Thoracic aorta (tissue), 2 donors: ENCODE measurements at places on chromosomes 13 and 19. TPM values are rescaled to one million over a fixed set of nuclear protein-coding genes. Genes with fewer than 3 reads are reported as not detected.

Gene AMER2
- total RNA-seq = not detected

GRCh38 chr13:112947796-112948195, 21.2 kb upstream of the MCF2L start:
- DNase-seq = no peak

- no peak for DNase-seq
Measured at GRCh38 chr19:4379383-4380253, 20.7 kb downstream of the SH3GL1 start.

DNA sequence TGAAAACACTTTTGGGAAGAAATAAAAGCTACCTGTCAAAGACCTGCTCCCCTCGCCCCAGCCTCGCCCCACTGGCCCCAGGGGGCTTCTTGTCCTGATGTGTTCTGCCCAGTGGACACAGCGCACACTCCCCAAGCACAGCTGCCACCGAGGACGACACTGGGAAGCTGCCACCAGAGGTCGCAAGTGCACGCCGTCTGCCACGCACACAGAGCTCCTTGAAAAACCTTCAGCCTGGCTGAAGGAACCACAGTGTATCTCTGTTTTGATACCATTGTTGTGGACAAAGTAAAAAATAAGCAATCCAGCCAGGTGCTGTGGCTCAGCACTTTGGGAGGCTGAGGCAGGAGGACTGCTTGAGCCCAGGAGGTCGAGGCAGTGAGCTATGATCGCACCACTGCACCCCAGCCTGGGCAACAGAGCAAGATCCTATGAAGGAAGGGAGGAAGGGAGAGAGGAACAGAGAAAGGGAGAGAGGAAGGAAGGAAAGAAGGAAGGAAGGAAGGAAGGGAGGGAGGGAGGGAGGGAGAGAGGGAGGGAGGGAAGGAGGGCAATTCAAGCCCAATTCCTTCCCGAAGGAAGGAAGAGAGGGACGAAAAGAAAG, 57.3 kb downstream of the CEBPG start:
- DNase-seq = no peak

- no peak for DNase-seq
Measured at GRCh38 chr13:26786651-26787295, 26.2 kb upstream of the GPR12 start.

Gene PPP5C
- 60.6 TPM for total RNA-seq

Gene THSD8
- not detected for total RNA-seq

Gene OPA3
- total RNA-seq = 8.4 TPM

DNA sequence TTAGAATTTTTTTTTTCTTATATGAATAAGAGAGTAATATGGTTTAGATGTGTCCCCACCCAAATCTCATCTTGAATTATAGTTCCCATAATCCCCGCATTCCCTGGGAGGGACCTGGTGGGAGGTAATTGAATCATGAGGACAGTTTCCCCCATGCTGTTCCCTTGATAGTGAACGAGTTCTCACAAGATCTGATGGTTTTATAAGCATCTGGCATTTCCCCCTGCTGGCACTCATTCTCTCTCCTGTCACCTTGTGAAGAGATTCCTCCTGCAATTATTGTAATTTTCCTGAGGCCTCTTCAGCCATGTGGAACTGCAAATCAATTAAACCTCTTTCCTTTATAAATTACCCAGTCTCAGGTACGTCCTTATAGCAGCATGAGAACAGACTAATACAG, 205.7 kb downstream of the MYO16 start:
- no peak for DNase-seq

DNA sequence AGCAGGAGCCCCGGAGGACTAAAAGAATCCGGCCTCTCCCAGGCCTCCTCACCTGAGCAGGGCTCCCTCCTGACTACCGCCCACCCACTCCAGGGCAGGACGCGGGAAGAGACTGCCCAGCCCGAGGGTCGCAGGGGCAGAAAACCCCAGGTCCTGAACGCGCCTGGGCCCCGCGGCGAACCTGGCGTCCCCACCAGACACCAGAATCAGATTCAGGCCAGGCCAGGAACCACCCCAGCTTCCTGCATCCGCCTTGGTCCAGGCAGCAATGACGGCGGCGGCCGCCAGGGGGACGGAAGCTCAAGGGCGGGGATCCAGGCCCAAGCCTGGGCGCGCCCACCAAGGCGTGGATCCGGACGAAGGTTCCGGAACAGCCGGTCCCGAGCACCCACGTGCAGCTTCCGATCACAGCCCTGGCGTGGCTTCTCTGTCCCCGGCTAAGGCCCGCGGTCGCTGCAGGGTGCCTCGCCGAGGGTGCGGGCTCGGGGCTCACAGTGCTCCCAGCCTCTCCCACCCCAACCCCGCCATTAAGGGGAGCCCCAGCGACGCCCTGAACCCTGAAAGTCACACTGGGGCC, 3.6 kb downstream of the LGALS7 start:
- DNase-seq = peak; percentile 65

Gene HSH2D
- not detected for total RNA-seq

GRCh38 chr19:2318923-2319322, 9.5 kb downstream of the LSM7 start:
- no peak for DNase-seq

GRCh38 chr19:36059180-36059910, 4.6 kb downstream of the WDR62 start:
- DNase-seq = no peak

GRCh38 chr13:24505256-24505655, 7.3 kb downstream of the PARP4 start:
- no peak for DNase-seq

- DNase-seq = no peak
Measured at GRCh38 chr19:15508035-15508710, at the start of gene CYP4F22. TSS of gene CYP4F22 (plus strand) at chr19:15508525. CDS start at chr19:15525337, 16,812 bp downstream.

DNA sequence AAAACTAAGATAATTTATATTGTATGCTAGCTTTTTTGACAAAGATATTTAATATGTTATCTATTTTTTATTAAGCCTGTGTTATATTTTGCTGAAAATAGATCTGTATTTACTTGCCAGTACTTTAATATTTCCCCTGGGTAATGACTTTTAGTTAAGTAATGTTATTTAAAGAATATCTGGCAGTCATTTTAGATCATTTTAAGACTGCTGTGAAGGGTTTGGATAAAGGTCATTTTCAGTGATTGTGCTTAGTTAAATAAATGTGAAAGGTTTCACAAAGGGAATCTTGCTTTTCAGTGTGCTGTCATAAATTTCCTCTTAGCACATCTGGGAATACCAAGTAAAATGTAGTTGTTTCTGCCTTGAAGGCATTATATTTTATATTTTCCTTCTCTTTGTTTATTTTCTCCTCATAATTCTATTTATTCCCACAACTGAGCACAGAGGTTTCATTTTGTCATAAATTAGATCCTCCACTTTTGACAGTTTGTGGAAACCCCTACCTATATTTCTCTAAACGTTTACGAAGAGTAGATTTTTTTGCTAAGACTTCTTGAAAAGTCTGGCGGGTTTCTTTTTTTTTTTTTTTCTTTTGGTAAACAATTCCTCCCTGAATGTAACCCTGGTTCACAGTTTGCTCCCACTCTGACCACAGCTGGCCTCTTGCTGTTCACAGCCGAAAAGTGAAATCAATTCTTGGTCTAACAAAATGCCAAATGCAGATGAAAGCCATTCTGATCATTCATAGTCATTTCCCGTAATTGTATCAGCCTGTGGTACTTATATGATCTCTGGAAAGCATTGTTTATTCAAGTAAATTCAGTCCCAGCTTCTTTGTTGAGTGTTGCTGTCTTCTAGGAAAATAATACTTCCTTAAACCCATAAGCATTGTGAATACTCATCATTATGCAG, 87.8 kb downstream of the MAB21L1 start:
- DNase-seq = no peak

GRCh38 chr19:23263396-23263795, 13.2 kb upstream of the ZNF724 start:
- no peak for DNase-seq

DNA sequence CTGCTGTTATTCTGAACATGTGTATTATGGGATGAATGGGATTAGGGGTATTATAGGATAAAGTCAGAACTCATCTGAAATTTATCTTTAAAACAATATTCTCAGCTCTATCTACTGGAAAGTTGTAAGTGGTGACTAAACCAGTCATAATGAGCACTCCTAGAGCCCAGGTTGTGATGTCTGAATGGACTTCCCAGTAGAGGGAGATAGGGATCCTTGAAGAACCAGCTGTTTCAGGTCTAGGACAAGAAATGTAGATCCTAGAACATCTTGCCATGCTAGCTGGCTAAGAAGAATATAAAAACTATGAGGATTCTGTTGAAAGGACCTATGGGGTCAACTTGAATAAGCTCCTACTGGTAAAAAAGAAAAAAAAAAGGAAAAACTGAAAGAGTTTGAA, 310.8 kb downstream of the SLC7A1 start:
- DNase-seq = no peak

GRCh38 chr13:79056706-79057105, 349.3 kb downstream of the RBM26 start:
- no peak for DNase-seq

Gene SULT2A1
- not detected for total RNA-seq

GRCh38 chr19:7386308-7386707, 37.6 kb downstream of the ARHGEF18 start:
- DNase-seq = no peak

DNA sequence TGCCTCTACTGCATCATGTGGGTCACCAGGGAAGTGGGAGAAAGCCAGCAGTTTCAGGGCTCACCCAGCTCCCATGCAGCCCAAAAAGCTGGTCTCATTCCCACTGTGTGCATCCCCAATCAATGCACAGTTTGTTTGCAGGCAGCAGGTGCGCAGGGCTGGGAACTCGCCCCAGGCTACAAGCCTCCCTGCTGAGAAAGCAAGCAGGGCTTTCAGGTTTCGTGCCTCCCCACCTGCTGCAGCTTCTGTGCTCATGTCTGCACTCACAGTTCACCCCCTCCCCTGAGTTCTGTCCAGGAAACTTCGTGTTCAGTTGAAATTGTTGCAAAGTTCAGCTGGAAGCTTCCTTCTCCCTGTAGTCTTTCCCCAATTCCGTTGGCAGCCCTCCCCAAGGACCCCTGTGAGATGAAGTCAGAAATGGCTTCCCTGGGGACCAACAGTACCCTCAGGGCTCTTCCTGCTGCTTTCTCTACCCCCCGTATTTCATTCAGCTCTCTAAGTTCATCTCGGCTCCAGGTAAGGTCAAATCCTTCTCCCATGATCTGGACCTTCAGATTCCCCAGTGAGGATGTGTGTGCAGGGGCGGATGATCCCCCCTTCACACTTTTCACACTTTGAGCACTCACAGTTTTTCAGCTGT, 10.3 kb upstream of the KLK3 start:
- DNase-seq = no peak

- DNase-seq = no peak
Measured at GRCh38 chr13:96431044-96431581, 341.2 kb downstream of the HS6ST3 start.

- DNase-seq = no peak
Measured at GRCh38 chr13:98839856-98840769, 87.6 kb upstream of the SLC15A1 start.

- DNase-seq = no peak
Measured at GRCh38 chr19:49271080-49271753, 53.8 kb downstream of the SLC6A16 start.

DNA sequence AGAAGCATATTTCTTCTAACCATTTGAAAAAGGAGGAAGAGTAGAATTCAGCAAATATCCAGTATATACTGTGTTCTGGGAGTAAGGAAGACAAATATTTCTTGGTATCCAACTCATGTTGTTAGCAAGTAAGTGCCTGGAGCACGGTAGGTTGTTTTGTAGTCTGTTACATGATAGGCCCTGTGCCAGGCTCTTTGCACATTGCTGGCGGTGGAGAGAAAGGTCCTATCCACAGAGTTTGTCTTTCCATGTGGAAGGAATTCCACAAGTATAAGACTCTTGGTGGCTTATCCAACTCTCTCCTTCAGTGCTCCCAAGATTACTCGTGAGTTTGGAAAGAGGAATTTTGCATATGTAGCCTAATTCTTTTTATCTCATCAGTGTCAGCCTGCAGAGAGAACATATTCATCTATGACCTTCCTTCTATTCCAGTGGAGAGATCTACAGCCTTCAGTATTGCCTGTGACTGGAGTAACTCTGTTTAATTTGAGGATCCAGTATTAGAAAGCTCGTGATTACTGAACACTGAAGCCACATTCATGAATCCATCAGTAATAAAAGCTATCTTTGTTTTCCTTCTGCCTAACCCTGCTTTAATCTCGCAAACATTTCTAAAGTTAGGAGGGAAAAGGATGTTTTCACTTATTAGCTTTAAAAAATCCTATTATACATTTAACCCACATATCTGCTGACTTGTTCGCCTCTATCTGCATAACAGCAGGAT, 183.9 kb upstream of the CSNK1A1L start:
- no peak for DNase-seq

DNA sequence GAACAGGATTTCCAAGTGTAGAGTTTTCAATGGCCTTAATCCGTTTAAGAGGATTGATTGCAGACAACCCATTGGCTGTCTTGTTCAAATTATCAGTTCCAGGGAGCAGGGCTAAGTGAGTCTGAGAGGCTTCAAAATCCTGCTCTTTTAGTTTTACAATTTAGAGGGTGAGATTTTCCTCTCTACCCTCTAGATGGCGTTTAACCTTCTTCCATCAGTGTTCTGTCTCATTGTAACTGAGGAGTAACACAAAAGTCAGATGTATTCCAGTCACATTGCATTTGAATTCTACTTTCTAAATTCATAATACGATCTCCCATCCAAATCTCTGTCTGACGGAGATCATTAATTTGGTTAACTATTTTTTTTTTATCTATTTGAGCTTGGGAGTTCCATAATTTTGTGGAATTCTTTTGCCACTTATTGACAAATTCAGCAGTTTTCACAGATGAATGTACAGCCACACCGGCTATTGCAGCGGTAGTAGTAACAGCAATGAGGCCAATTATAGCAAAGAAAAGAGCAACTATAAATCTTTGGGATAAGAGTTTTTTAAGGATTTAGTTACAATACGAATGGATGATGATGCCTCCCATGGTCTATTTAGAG, 7.8 kb upstream of the C19orf84 start:
- no peak for DNase-seq

Gene PSG3
- total RNA-seq = not detected

DNA sequence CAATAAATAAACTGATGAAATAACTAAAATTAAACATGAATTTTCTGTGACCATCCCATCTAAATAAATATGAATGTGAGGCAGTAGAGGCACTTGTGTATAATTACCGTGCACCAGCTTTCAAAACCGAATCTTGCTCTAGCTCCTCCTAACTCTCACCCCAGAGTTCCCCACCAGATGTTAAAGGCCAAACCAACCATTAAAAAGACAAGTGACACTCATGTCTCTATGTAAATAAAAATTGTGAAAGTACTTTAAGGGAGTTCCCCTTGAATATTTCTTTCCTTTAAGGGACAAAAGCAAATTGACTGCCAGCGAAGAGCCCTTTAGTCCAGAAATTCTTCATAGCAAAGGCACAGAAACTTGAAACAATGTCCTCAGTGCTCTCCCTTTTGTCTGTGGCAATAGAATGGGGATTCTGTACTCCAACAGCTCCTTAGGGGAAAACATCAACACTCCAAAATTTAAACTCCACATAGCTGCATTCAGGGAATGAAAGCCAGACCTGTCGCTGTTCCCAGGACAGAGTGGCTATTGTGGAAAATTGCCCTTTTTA, 101.7 kb upstream of the SOX21 start:
- no peak for DNase-seq
